ENCODE measurements at places on chromosomes 3 and 15.

- no peak for DNase-seq
Measured at GRCh38 chr15:28952666-28953491, 67.1 kb downstream of the APBA2 start.

DNA sequence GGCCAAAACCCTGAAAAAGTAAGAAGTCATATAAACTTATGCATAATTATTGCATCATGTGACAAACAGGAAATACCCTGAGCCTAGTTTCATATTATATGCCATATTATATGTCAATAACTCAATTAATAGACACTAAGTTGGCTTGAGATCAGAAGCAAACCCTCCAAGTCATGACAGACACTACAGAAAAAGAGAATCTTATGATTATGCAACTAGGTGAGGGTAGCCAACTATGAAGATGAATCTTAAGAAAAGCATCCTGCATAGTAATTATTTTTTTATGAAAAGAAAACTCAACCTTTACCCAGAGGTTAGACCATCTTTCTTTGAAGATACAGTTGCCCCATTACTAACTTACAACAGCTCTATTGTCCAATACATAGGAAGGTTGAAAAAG lies 192.4 kb upstream of the VEPH1 start:
- no peak for DNase-seq

DNA sequence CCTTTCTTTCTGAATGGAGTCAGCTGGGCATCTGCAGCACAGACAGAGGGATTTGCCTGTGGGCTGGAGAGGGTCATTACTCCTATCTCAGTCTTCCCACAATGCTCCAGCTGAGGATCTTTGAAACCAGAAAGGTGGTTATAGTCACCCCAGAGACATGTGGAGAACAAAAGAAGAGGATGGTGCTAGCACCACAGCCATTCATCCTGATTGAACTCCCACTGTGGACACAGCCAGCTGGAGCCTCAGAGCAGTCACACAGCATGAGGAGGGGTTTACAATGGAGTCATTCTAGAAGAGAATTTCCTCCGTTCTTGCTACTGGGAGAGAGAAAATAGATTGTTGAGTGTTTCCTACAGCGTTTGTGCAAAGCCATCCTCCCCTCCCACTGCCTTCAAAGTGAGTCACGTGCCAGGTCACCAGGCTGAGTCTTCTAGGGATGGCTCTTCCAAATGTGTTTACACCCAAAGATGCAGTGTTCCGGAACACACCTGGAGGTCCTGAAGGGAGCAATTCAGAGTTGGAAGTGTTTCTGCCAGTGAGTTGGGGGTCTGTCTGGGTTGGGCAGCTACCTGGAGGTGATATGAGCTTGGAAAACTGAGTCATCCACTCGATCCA lies 18.9 kb upstream of the GREM1 start:
- no peak for DNase-seq

GRCh38 chr3:188253800-188254452 lies 100.0 kb downstream of the LPP start:
- DNase-seq: no peak

- DNase-seq: no peak
Measured at GRCh38 chr15:76203346-76204108, 107.7 kb downstream of the ETFA start.

GRCh38 chr3:71262364-71263265 lies 320.9 kb downstream of the FOXP1 start:
- no peak for DNase-seq

DNA sequence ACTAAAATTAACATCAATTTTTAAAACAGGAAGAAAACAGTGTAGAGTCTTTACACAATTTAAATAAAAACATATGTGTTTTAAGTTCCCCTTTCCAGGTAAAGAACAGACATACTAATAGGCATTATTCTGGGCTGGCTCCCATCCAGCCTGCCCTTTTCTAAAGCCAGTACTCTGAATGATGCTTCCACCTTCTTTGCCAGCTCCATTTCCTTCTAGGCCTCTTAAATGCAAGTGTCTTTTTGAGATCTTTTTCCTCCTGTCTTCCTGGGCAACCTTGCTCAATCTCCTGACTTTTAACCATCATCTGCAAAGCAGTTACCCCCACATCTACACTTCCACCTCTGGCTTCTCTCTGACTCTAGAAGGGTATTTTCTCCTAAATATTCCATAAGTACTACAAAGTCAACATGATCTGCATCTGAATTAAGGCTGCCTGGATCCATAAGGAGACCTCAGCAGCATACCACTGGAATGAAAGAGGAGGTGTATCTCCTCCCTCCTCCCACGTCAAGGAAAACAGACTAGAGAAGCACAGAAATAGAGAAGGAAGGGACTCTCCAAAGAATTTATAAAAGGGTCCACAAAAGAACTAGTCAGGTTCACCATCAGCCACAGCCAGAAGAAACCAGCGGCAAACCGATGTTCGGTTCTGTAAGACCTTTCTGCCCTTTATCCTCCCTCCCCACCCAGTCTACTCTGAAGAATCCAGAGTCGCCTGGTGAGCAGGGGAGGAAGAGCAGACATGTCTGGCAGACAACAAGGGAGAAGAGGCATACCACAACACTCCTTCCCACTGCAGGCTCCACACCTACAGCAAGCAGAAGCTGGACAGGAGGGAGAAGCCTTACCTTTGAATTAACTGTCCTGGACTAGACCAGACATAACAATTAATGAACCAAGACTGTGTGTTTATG lies 47.1 kb downstream of the GOLIM4 start:
- no peak for DNase-seq

- DNase-seq: peak; percentile 48
Measured at GRCh38 chr3:195907934-195908693, at the start of gene TNK2. Gene TNK2 (minus strand): TSS chr3:195908551. CDS start chr3:195888588, 19,963 bp downstream.

- DNase-seq: no peak
Measured at GRCh38 chr3:30895329-30895728, 868 bp upstream of the GADL1 start.

- DNase-seq: no peak
Measured at GRCh38 chr3:86029590-86029989, 961.4 kb downstream of the VGLL3 start.

DNA sequence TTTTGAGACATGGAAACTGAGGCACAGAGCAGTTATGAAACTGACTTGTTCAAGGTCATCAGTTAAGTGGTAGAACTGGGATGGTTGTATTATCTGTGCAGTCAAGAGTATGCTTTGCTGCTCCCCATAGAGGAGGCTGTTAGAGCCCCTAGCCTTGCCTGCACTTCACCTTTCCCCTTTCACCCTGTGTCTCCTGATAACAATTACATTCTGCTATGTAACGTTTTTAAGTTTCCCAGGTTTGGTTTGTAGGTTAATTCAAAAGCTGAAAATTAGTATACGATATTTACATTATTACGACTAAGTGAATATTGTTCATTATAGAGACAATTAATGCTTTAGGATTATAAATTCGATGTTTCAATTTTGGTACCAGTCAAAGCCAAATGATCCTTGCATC lies 89.9 kb downstream of the ECT2 start:
- no peak for DNase-seq

Measured in stimulated activated CD4-positive, alpha-beta T cell treated with anti-CD3 and anti-CD28 coated beads, Interleukin-2, amount 100 ng/mL, for 4 hours (primary cell).